ENCODE measurements at places on chromosomes 7 and 10.

GRCh38 chr7:137992550-137993394, 9.1 kb downstream of the CREB3L2 start:
- DNase-seq: peak; percentile 98

GRCh38 chr7:53521638-53522184, 486.3 kb downstream of the POM121L12 start:
- no peak for DNase-seq

DNA sequence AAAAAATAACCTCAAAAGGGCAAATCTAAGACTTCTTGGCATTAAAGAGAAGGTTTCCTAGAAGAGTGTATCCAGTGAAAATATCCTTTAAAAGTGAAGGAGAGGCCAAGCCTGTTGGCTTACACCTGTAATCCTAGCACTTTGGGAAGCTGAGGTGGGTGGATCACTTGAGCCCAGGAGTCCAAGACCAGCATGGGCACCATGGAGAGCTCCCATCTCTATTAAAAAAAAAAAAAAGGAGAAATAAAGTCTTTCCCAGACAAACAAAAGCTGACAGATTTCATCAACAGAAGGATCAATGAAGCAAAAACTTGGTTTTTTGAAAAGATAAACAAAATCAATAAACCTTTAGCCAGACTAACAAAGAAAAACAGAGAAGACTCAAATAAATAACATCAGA, 67.6 kb upstream of the ZNF800 start:
- DNase-seq: no peak

DNA sequence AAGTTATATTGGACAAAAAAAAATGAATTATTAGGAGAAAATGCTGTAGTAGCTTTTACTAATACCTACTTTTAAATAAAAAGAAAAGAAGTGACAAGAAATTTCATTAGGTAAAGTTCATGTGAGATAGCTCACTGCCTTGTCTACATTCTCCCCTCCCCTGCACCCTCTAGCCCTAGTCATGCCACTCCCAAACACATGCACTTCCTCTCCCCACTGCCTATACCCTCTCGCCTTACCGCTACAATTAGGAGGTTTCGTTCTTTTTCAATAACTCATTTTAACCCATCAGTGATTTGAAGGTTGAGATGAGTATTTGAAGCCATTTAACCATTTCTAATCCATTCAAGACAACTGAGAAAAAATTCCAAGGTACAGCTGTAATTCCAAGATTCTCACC, 75.3 kb downstream of the HIBADH start:
- DNase-seq: no peak

GRCh38 chr10:17665747-17666146, 21.8 kb downstream of the STAM start:
- peak; percentile 96 for DNase-seq

DNA sequence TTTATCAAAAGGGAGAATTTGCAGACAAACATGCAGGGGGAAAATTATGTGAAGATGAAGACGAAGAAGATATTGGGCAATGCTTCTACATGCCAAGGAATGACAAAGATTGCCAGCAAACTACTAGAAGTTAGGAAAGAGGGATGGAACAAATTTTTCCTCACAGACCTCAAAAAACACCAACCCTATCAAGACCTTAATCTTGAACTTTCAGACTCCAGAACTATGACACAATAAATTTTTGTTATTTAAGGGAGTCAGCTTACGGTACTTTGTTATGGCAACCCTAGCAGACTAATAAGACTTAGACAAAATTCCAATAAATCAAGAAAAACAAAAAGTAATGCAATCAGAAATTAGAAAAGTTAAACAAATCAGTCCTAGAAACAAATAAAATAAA, 280.0 kb upstream of the GNAI1 start:
- DNase-seq: peak; percentile 91

- DNase-seq: peak; percentile 97
Observed at GRCh38 chr7:122412883-122413282, 108.3 kb upstream of the FEZF1 start.

DNA sequence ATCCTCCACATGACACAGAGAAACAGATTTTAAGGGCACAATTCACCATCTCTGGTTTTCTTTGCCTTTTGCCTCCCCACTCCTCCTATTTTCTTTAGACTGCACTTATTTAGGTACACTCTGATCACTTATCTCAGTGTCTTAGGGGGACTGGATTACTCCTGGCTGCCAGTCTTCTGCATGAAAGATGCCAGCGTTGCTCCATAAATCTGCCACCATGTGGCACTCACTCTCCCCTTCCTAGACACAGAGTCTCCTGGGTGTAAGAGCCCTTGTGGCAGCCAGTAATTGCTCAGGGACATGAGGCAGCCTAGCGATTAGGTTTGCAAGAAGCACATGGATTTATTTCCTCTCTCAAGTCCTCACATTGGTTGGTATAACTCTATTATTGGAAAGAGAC, 34.5 kb upstream of the RBM20 start:
- no peak for DNase-seq

GRCh38 chr7:18200266-18200665, 172.6 kb upstream of the PRPS1L1 start:
- no peak for DNase-seq

GRCh38 chr7:35691366-35691765, 3.6 kb downstream of the HERPUD2 start:
- no peak for DNase-seq

- DNase-seq: no peak
Observed at GRCh38 chr7:130899638-130900401, 165.8 kb upstream of the KLF14 start.

GRCh38 chr10:116099023-116099420, 174.0 kb downstream of the GFRA1 start:
- no peak for DNase-seq

DNA sequence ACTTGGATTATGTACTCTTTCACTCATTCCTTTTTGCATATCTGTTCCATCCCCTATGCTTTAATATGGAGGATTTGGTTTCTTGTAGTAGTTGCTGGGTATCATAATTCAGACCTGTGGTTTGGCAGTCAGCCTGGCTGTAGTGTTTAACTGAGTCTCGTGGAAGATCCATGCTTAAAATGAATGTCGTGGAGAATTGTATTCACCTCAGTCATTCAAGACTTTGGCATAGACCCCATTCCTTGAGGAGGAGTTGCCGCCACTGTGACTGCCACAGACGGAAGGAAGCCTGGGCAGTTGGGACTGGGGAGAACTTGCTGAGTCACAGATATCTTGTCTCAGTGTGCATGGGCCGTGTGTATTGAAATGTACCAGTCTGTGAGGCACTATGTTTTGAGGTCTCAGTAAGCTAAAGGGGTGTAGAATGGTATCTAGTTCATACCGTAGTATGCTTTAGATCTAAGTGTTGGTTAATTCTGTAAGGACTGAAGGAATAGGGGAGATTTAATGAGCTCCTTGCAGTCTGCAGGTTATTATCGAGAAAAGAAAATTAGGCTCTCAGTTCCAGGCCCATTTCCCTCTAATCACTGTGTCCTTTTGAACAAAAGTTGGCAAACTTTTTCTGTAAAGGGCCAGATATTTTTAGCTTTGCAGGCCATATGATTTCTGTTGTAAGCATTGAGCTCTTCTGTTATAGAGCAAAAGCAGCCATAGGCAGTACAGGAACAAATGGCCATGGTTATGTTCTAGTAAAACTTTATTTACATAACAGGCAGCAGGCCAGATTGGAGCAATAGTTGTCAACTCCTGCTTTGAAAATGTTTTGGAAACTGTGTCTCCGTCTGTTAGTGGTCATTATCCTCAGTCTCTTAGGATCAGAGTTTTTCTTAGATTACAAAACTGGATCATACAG, 76.8 kb downstream of the TPST1 start:
- peak; percentile 97 for DNase-seq

- no peak for DNase-seq
Observed at GRCh38 chr7:37395618-37396259, 52.9 kb downstream of the ELMO1 start.

DNA sequence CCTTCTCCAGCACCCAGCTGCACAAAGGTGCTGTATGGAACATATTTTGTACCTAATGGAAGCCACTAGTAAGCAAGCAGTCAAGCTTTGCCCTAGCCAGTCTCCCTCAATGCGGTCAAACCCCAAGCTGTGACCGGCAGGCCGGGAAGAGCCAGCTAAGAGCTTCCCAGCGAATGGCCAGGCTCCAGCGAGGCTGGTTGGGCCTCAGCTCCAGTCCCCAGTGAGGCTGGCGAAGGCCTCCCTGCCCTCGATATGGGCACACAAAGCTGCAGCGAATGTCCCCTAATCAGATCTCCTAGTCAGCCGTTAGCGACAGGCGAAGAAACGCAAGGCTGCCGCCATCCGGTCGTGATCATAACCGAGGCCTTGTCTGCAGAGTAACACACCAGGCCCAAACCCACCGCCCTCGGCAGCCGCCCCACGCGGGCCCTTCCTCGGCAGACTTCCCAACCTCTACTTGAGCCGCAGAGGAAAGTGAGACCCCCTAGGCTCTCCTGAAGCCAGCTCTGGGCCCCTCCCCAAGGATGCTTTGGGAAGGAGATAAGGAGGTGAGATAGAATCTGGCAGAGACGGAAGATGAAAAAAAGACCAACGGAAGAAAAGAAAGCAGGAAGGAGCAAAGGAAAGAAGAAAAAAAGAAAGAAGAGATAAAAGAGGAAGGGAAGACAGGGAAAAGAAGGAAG, 3.1 kb upstream of the HOXA9 start:
- DNase-seq: no peak

DNA sequence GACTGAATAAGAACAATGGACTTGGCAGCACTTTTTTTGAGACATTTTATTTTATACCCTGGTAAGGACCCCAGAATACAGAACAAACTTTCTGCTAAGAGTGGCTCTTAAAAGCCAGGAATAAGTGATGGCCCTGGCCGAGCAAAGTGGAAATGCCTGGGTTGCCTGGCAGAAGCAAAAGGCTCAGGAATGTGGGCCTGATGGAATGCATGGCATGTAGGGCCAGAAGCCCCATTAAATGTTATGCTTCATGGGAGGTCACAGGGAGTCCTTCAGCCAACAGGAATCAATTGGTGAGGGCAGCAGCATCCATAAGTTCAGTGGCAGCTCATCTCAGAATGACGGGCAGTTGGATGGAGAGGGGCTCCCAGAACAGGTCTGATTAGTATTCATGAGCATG, 301.5 kb upstream of the CACNA2D1 start:
- DNase-seq: no peak

DNA sequence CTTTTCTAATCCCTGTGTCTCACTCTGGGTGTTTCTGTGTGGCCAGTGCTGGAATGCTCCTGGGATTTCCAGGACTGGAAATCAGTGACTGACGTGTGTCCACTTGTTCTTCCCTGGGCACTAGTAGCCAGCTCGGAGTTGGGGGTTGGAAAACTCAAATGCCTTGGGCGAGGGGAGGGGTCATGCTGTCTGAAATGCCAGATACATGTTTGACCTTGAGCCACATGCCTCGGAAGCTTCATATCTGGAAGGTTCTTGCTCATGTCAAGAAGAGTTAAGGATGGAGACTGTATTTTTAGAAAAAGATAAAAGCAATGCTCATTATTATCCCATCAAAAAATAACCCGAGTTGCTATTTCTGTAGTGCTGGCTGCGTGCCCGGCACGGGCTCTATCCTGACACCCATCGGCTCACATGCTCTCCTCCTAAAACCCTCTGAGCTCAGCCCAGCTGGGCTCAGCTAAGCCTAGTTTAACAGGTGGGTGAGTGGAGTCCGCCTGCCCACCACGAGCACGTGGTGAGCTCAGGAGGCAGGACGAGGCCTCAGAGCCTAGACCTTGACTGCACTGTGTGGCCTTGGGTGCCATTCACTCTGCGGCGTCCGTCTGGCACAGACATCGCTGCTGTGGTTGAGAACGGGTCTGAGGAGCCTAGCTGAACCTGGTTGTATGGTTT, 6.4 kb downstream of the DPYSL4 start:
- DNase-seq: no peak

DNA sequence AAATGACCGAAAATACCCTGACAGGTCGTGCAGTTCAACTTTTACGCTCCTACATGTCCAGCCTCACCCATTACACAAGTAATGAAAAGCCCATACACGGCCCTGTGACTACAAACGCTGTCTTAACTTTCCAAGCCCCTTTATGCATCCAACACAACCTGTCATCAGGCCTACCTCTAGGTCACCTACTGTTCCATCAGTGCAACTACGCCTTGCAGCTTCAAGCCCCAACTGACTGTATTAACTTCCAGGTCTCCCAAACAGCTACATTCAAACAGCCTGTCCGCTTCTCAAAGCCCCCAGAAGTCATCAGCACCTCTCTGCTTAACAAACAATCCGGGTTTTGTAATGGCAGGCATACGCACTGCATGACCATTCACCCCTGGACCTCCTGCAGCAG, 19.2 kb downstream of the ZNF107 start:
- DNase-seq: no peak

- no peak for DNase-seq
Observed at GRCh38 chr7:158760936-158761335, 56.3 kb upstream of the NCAPG2 start.

GRCh38 chr10:93773120-93773519, 15.4 kb downstream of the LGI1 start:
- no peak for DNase-seq

- no peak for DNase-seq
Observed at GRCh38 chr10:1870491-1870890, 133.2 kb upstream of the ADARB2 start.

- DNase-seq: no peak
Observed at GRCh38 chr10:22447068-22447467, 101.8 kb downstream of the SPAG6 start.

- no peak for DNase-seq
Observed at GRCh38 chr10:126964190-126964589, 59.0 kb downstream of the DOCK1 start.

- DNase-seq: no peak
Observed at GRCh38 chr7:30181736-30182522, 47.1 kb downstream of the MTURN start.

DNA sequence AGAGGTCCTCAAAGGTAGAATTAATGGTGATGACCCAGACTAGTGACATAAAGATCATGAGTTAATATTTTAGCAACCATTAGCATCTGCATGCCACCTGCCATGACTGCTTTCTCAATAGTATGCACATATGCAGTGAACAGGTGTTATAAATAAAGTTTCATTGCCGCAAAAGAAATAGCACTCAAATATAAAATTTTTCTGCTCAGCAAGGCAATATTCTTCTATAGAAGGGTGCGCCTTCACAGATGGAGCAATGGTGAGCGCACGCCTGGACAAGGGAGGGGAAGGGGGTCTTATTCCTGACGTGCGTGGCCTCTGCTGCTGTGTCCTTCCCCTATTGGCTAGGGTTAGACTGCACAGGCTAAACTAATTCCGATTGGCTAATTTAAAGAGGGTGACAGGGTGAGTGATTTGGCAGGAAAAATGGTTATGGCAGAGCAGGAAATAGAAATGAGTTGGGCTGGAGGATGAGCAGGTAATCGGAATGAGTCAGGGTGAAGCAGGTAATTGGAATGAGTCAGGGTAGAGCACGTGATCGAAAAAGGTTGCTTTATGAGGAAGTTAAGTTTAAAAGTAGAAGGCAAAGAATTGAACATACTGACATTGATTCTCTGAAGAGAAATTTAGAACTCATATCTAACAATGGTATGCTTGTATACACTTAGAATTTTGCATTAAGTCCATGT, 24.7 kb upstream of the TRIM24 start:
- DNase-seq: no peak

- DNase-seq: no peak
Observed at GRCh38 chr10:87578160-87578841, 73.6 kb downstream of the MINPP1 start.
